ENCODE measurements at places on chromosomes 3 and 15.

GRCh38 chr3:66836363-66837152, 161.5 kb upstream of the KBTBD8 start:
- no peak for DNase-seq

- DNase-seq, result no peak
Measured at GRCh38 chr3:12334786-12335185, 45.9 kb downstream of the PPARG start.

GRCh38 chr3:196096382-196096953, 14.6 kb upstream of the TFRC start:
- no peak for DNase-seq

DNA sequence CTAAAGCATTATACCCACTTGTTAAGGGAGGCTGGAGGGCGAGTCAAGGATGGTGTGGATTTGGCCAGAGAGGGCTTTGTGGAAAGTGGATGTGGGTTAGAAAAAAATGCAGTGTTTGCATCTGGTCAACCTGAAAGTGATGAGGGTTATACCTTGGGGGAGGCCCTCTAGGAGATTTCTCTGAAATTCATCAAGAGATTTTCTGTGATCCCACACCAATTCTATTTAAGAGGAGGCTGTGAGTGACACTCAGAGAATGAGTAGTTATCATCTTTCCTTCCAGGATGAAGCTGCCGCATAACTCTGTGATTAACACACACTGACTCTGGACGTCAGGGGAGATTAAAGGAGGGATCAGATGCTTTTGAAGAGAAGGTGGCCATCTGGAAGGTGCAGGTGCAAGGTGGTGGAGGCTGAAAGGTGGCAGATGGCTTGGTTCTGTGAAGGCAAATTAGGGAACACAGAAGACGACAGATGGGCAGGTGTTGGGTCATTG, 54.8 kb downstream of the ANAPC13 start:
- DNase-seq, result no peak

DNA sequence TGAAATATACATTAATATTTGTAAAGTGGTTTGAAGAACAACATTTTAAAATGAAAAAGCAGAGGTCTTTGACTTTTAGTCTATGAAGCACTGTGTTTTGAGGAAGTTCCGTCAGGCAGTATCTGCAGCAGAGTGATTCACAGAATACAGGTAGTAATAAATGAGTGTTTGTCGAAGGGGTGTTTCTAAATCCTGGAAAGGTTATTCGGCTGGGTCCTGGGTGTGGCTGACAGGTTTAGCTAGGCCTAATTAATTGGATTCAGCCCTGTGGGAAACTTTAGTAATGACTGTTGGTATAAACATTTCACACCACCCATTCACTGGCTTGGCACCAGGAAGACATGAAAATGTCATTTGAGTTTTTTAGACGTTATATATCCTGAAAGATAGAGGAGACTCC, 51.3 kb downstream of the TIPARP start:
- DNase-seq, result no peak

DNA sequence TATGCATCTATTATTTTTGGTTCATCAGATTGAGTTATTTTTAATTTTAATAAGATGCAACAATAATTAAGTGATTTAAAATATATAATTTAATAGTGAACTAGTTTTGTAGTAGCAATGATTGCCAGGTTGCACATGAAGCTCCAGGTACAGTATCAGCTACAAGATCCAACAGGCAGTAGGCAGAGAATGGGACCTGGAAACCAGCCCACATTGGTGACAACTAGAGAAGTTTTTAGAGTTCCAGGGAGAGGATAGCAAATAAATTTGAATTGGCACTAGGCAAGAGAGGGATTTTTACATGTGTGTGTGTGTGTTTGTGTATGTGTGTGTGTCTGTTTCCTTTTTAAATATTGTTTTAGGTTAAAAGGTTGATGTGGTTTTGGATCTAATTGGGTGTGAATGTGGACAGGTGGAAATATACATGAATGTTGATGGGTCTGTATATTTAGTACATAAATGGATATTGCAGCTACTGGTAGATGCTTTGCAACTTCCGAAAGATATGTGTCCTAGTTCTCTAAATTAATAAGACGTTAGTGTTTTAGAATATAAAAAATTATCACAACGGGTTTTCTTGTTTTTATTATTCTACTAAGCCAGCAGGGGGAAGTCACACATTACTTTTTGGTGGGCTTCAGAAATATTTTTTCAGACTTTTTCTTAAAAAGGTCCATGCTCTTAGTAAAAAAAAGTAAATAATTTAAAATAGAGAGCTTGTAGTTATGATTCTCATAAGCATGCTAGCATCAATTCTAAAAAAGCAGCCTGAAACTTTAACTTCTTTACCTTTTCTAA, 110.1 kb upstream of the GBE1 start:
- DNase-seq, result no peak

- no peak for DNase-seq
Measured at GRCh38 chr3:175983379-175983778, 1124.2 kb downstream of the NAALADL2 start.

DNA sequence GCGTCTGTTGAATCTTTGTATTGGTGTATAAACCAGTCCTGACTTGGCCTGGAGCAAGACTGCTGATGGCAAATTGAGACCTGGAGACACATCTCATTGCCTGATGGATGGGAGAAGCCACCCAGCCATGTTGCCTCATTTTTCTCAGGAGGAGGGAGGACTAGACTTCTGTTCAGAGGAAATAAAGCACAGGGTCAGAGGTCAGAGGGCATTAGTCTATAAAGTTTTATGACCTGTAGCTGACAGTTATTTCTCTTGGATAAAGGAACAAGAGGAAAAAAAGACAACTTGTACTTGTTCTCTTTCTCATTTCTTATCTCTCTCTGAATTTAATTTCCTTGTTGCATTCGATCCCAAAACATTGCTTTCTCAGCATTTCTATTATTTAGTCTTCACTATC, 775.9 kb downstream of the SQOR start:
- no peak for DNase-seq

DNA sequence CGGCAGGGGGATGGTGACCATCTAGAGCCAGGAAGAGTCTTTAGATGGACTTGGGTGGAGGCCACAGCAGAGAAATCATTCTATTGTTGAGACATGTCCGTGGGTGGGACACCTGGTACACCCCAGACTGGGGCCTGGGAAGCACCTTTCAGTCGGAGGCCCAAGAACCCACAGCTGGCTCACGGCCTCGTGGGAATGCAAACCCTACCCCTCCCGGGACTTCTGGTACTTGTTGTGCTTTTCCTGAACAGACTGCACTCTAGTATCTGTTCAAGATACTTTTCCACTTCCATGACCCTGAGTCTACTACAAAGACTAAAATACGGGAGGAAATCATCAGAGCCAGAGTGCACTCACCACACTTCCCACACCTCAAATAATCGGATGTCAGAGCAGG, 60.7 kb downstream of the BDH1 start:
- no peak for DNase-seq

DNA sequence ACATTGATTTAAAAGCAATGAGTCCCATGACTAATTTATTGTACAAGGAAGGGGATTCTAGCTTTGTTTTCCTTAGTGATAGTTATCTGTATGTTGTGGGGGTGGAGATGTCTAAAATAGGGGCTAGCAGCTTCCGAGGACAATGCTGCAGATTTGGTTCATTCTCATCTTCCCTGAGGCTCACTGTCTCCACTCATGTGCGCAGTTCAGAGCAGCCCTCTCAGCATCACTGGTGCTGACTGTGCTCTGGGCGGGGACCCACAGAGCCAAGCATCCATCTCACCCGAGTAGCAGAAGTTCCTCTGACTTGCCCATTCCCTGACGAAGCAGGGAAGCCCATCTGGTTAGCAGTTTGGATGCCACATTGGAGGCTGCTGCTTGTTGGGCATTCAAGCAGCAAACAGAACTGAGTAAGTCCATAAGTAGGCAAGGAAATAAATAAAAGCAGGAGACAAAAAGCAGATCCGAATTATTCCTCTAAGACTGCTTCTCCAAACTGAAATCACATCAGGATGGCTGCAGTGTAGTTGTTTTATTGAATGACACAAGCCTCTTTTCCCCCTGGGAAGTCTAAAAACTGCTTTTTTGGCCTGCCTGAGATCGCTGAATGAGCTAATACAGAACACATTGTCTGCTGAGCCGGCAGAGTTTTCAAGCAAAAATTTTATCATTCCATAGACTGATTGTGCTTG, 27.5 kb downstream of the RARB start:
- no peak for DNase-seq

- DNase-seq, result no peak
Measured at GRCh38 chr3:136329593-136329992, 79.5 kb downstream of the PCCB start.

DNA sequence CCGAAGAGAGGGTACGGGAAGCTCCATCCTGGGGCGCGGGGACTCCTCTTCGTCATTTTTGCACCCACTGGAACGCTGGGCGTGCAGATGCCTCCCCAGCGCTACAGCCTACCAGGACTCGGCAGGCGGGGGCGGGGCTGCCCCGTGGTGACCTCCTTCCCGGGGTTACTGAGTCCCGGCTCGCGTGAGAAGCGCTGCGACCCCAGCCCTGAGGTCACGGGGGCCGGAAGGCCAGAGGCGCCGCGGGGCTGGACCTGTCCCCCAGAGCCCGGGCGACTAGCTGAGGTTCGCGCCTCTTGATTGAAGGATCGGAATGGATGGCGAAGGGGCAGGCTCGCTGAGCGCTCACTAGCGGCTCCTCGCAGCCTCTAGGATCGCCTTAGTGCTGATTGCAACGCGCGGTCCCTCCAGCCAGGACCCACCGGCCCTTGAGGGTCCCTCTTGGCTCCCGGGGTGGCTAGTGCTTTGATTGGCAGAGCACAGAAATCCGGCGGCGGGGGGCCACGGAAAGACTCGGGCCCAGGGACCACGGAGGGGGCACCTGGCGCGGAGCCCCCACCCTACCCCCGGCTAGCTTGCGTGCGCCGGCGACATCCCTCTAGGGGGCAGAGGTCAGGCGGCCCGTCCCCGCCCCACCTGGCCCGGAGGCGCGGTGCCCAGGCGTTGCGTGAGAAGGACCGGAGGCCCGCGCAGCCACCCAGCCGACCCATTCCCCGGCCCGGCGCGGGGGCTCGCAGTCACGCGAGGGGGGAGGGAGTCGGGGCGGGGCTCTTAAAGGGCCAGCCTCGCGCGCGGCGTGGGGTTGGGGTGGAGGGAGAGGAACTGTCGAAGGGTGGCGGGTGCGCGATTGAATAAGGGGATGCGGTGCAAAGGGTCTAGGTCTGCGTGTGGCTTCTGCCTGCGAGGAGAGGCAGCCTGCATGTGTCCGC, 781 bp upstream of the CYP1A1 start:
- DNase-seq, result peak; percentile 84

GRCh38 chr3:193871220-193871485, 264.8 kb upstream of the HES1 start:
- DNase-seq, result no peak

DNA sequence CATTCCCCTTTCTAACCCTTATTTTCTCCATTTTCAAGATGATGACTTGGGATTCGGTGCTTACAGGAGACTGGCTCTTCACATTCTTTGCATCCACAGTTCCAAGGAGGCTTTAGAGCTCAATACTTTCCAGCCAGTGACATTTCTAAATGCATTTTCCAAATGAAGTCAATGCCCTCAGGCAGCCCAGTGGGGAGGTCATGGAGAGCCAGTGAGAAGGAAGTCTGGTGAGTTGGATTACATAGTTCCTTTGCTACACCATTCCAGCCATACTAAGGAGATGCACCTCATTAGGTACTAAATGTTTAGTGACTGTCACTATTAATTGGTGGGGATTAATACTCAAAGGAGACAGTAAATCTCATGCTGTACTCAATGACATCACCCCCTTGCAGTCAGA, 248.1 kb downstream of the LRRN1 start:
- no peak for DNase-seq

GRCh38 chr3:74027121-74027520, 402.4 kb upstream of the PDZRN3 start:
- DNase-seq, result no peak

- DNase-seq, result no peak
Measured at GRCh38 chr3:157410945-157411344, 25.7 kb upstream of the PTX3 start.

- no peak for DNase-seq
Measured at GRCh38 chr3:141076797-141077571, 25.8 kb downstream of the SPSB4 start.

- DNase-seq, result no peak
Measured at GRCh38 chr3:22923711-22924110, 279.4 kb upstream of the UBE2E2 start.

All from stimulated activated effector memory CD8-positive, alpha-beta T cell treated with anti-CD3 and anti-CD28 coated beads, Interleukin-12 subunit alpha, Interleukin-12 subunit beta, amount 100 ng/mL, for 72 hours (primary cell).